ENCODE measurements at places on chromosomes 3 and 15.

DNA sequence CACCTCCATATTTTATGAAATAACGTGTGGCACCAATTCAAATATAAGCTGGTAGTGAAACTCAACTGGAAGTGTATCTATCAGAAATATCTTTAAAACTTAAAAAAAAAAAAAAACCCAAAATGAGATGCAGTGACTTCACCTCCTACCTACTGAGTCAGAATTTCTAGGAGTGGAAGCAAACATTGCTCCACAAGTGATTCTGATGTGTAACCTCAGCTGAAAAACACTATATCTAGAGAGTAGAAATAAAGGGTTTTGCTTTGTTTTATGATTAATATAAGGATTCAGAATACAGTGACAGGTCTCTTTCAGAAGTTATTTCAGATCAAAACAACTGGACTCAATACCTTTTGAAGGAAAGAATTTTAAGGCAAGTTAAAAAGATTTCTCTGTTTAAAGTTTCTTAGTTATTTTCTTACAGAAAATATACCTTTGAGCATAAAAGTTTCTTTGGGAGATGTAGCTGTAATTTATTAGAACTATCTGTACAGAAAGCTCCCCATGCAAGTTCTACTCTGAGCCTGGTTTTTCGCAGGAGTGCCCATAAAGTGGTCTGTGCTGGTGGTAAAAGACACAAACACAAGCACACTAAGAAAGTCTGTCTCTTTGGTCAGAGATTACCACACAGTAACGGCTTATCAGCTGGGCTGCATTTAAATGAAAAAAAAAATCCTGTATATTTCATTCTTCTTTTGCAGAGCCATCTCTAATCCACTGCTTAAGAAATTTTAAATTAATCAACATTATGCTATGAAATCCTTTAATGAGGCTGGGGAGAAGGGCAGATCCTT is 59.9 kb upstream of the PPIB start:
- DNase-seq, result no peak

DNA sequence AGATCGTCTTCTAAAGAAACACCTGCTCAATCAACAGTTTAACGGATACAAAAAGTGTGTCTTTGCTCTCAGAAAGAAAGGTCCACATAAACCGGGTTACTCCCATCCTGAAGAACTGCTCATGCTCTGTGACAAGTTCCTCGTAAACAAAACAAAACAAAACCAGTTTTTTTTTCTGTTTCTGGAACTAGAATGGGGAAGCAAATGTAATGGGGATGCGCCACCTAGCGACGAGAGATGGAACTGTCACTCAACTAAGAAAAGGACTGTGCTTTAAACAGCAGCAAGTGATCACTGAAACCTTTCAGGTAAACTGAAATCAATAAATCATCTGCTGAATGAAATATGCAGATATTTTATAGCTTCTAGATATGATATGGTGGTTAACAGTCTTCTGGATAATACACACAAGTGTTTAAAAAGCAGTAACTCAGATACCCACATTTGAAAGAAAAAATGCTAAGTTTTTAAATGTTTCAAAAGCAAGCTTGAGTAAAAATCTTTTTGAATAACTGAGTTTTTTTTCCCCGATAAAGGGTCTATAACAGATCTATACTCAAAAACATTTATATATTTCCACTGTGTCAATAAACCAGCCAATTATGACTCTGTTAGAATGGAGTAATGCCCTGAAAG is 10.9 kb downstream of the TM2D3 start:
- DNase-seq, result peak; percentile 41

GRCh38 chr3:73234354-73235014 is 173.0 kb downstream of the EBLN2 start:
- peak; percentile 20 for DNase-seq

DNA sequence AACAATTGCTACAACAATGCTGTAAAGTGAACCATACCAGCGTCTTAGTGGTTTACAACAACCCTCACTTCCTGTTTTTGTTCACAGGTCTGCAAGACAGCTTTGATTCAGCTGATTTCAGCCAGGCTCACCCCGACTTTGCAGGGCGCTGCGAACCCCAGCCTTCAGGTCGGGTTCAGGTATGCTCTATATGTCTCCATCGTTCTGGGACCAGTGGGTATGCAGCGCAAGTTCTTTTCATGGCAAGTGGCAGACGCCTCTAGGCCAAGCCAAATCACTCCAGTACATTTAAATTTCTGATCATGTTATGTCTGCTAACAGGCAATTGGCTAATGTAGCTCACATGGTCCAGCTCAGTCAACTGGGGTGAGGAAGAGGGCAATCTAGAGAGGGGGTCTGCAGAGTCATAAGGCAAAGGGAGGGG is 52.4 kb upstream of the RGMA start:
- DNase-seq, result no peak

GRCh38 chr15:40927495-40927872 is 1.7 kb upstream of the DLL4 start:
- DNase-seq, result no peak
